ENCODE measurements at places on chromosomes 2 and 18. TPM values are rescaled to one million over a fixed set of nuclear protein-coding genes. Genes with fewer than 3 reads are reported as not detected.

ZAP70 gene
- 0.45 TPM for total RNA-seq

DAW1 gene
- total RNA-seq: 2.8 TPM

GLB1L gene
- 4.4 TPM for total RNA-seq

TUBA3D gene
- total RNA-seq: not detected

SERPINB3 gene
- not detected for total RNA-seq

C2orf80 gene
- 12.2 TPM for total RNA-seq

FEV gene
- not detected for total RNA-seq

SIX3 gene
- not detected for total RNA-seq

TMEM178A gene
- 26.8 TPM for total RNA-seq

TRIM43 gene
- 1.1 TPM for total RNA-seq

- DNase-seq: no peak
Measured at GRCh38 chr2:204655101-204655500, 109.8 kb downstream of the PARD3B start.

DNA sequence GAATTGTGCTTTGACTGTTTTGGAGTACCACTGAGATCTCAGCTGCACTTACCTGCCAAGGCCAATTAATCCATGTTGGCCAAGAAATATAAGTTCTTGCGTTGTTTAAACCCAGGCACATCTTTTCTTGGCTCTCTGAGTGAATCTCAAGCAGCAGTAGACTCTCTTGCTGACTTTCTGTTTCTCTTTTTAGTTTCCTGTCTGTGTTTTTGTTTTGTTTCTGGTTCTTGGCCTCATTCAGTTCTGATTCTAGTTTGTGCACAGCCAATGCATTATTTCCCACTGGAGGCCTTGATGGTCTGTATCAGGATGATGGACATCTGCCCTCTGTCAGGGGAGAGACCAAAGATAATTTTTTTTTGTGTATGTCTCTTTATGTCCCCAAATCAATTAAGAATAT lies 379.4 kb downstream of the CDH2 start:
- no peak for DNase-seq

DNA sequence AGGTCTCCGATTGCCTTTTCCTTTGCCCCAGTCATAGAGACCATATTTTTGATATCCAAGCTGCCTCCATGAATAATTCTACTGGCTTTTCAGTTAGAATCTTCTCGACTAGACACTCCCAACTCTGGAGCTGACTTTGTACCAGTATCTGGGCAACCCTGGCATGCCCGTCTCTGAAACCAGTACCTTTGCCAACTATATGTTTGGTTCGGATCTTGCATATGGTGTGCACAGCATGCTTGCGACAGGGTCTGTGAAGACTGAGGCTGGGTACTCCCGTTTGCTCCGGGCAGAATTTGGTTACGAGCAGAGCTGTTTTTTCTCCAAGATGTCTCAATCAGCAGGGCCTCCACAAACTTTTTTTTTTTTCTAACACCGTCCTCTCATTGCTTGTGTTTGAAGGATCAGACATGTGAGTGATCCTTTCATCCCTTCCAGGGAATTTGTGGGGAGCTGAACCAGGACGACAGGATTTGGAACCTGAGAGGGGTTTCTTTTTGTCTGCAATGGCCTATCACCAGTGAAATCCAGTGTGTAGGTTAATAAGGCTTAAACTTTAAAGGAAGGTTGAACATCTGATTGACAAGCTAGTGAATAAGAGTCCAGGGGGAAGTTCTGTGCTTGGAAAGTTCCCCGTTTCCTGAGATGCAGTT lies 322.3 kb downstream of the MYCN start:
- no peak for DNase-seq

DNA sequence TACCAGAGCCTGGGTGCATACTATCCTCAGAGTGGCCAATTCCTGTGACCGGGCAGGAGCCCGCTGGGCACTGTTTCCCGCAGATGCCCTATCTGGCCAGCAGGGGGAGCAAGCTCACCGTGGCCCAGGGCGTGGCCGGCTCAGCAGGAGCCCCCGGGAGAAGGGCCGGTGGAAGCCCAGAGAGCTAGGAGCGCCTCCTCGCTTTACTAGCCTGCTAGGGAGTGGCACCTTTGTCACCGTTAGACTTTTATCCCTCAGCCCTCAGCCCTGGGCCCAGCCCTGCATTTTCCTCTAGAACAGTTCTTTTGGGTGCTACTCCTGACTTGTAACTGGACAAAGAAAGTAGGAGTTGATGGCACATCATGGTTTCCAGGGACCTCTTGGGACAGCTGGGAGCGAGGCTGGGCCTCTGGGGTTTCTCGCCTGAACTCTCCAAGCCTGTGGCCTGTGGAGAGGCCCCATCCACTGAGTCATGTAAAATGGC lies 24.0 kb downstream of the TMEM177 start:
- DNase-seq: peak; percentile 80

- DNase-seq: peak; percentile 85
Measured at GRCh38 chr2:227406177-227407031, 18.7 kb upstream of the SCYGR1 start.

DNA sequence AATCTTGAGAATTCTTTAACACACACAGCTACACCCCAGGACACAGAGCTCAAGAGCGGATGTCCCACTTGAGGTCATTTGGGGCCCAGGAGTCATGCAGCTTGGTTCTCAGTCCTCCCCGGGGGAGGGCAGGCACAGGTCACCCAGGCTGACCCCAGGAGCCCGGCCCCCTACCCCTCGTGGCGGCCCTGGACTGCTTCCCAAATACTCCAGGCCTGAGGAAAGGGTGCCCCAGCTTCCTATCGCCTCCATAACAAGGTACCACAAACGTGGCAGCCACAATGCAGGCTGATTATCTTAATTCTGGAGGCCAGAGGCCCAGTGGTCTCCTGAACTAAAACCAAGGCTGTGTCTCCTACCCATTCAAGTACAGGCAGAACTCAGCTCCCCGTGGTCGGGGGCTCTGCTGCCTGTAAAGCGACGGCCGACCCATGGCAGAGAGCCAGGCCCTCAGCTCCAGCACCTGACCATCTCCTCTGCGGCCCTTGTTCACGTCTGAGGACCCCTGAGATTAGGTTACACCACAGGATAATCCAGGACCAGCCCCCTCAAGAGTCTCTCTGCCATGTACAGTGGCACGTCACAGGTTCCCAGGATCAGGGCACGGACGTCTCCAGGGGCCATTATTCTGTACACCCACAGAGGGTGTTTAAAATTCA lies 10.5 kb downstream of the SLC66A2 start:
- no peak for DNase-seq

- DNase-seq: no peak
Measured at GRCh38 chr2:11701751-11702301, 31.8 kb upstream of the NTSR2 start.

DNA sequence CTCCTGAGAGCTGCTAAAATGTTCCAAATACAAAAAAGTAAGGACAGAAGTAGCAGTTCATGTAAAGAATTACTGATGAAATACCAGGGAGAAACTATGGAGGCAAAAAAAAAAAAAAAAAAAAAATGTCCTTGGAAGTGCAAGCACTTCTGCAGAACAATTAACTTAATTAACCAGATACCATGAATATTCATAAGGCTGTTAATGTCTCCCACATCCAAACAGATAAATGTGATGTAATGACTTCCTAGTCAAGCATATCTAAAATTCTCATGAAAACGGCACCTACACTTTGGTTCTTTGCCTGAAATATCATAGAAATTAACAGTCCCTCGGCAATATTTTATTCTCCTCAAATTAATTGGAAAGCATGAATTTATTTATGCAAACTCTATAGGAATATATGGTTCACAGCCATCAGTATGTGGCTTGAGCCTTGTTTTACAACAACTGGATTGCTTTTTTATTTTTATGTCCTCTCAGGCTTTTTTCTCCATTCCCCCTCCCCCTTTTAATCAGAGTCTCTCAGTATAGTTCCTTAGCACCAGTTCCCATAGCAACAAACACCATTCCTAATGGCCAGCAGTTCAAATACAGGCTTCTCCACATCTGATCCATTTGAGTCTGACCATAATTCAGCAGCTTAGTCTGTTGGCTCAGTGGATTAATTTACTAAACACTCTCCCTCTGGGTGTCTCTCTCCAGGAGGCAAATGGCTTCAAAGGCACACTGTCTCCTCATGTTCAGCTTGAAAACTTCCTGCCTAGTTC lies 97.1 kb downstream of the ITGA4 start:
- no peak for DNase-seq

GRCh38 chr2:213187833-213188532 lies 36.6 kb upstream of the IKZF2 start:
- DNase-seq: no peak

- peak; percentile 12 for DNase-seq
Measured at GRCh38 chr2:189580658-189581353, at the start of gene SLC40A1. Gene SLC40A1 (minus strand): TSS chr2:189580786. CDS start chr2:189580460, 326 bp downstream.

GRCh38 chr2:207459990-207460757 lies 69.6 kb upstream of the CREB1 start:
- DNase-seq: no peak

DNA sequence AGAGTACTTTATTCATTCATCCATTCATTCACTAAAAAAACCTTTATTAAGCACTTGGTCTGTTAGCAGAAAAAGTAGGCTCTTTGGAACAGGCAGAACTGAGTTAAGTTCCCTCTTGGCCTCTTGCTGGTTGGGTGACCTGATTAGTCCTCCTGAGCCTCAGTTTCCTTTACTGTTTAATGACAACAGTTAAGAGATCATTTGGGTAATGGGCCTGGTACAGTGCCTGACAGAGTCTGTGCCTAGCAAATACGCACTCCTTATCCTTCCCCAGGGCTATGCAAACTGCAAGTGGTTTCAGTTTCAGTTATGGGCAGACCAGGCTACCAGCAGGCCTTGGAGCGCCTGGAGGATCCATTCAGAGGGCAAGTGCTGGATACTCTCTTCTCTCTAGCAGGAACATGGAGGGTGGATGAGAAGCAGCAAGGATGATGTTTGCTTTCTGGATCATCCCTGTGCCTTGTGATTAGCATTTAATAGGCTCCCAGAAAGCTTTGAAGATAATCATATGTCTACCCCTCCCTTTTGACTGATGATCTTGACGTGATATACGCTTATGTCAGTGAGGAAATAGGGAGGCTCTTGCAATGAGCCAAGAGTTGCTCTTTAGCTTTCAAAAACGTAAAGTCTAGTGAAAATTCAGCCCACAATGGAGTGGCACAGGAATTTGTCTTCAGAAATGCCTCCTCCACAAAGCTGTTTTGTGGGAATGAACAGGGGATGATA lies 12.4 kb upstream of the TAF1B start:
- no peak for DNase-seq

Measured in cerebellum (tissue), 4 donors.